Renal cortical epithelial cell (primary cell): ENCODE measurements at places on chromosomes 6 and 20. TPM values are rescaled to one million over a fixed set of nuclear protein-coding genes. Genes with fewer than 3 reads are reported as not detected.

SMOC2 gene
- total RNA-seq = 0.10 and 0.35 TPM in 2 replicates

POU3F2 gene
- not detected in 2 replicates for total RNA-seq

SAMD3 gene
- total RNA-seq = not detected in 2 replicates

DNA sequence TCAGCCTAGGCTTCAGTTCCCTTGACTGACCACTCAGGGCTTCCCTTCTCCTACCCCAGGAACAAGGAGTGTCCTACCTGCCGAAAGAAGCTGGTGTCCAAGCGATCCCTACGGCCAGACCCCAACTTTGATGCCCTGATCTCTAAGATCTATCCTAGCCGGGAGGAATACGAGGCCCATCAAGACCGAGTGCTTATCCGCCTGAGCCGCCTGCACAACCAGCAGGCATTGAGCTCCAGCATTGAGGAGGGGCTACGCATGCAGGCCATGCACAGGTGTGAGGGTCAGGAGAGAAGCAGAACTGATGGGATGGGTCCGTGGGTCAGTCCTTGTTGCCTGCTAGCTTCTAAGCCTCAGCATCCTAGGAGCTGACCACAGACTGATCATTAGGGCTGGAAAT, 1.6 kb downstream of the RING1 start:
- DNase-seq = no peak

- no peak for DNase-seq
Observed at GRCh38 chr6:170025341-170025911, 265.5 kb downstream of the DLL1 start.

DNA sequence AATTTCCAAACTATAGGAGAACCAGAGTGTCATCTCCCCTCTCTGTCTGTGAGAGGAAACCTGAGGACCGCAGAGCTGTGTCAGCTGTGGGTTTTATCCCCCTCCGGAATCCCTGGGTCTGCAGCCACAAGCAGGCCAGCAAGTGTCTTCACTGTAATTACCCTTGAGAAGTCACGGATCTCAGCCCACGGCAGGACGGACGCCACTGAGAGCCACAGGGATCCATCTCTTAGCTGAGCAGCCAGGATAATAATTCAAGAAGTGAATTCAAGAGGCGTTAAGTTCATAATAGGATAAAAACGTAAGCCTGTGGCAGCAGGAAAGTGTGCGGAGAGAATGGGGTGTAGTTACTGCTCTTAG, 37.0 kb downstream of the DLL1 start:
- no peak for DNase-seq

- DNase-seq = no peak
Observed at GRCh38 chr6:107592806-107593205, 102.9 kb downstream of the SOBP start.

PRSS16 gene
- 2.6 and 3.4 TPM in 2 replicates for total RNA-seq

DNA sequence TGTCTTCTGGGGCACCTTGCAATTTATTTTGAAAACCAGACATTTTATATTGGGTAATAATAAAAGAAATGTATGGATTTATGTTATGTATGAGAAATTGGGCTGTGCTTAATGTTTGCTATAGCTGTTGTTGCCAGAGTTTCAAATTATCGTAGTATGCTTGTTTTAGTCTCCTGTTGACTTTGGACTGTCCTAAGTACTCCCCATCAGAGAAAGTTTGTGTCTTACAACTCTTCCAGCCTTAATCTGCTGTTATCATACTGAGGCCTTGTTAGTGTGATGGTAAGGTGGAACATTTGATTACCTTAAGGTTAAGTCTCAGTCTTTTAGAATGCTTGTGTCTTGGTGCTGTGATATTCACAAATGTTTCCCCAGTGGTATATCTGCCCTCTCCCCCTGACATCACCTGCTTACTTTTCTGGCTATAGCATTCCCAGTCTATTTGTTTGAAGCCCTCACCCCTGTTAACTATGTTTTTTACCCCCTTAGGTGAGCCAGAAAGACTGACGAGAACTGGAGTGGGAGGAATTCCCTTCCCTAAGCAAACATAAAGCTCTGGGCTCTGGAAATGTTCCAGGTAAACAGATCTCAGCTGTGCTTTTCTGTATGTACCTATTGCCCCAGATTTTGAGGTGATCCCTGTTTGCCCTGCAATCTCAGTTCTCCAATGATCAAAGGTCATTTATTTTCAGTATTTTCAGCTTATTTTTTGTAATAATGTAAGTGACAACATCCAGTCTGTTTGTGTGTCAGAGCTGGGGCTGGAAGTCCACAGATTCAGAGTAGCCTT, 581.1 kb upstream of the CITED2 start:
- DNase-seq = no peak

- DNase-seq = peak; percentile 59
Observed at GRCh38 chr20:52083627-52084232, 107.8 kb downstream of the ZFP64 start.

DNA sequence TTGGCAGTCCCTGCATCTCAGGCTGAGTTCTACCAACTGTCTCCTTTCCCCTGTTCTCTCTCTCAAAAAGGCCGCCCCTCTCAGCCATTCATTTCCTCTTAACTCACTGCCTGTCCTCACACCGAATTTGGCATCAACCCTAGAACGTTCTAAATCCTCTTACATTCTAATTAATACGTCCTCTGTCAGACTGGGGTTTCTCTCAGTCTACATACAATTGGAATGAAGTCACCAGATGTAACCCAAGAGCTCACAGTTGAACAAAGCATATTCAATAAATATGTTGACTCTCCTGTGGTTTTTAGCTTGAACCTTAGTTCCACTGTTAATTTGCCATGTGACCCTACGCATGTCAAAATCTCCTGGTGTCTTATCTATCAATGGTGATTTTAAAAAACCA, 269.6 kb downstream of the CLIC5 start:
- DNase-seq = no peak

GRCh38 chr20:39588148-39588757, 626.1 kb downstream of the DHX35 start:
- no peak for DNase-seq

BPI gene
- total RNA-seq = not detected in 2 replicates

DNA sequence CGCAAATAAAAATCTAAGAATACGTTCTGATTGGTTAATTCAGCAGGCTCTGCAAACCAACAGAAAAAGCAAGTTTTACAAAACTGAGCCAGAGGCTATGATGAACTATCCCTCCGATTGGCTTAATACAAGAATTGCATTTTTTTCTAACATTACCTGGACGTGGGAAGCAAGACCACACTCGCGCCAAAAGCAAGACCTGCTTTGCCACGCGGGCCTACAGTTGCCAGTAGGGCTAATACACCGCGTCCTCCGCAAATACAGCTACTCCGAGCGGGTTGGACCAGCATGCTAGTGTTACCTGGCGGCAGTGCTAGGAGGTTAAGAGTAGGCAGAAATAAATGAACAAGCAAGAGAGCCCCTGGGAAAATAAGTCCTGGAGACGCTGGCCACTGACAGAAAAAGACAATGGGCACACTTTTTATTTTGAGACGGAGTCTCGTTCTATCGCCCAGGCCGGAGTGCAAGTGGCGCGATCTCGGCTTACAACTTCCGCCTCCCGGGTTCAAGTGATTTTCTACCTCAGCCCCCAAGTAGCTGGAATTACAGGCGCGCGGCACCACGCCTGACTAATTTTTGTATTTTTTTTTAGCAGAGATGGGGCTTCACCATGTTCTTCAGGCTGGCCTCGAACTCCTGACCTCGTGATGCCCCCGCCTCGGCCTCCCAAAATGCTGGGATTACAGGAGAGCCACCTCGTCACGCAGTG, 131.9 kb upstream of the BTN3A2 start:
- DNase-seq = no peak

DNA sequence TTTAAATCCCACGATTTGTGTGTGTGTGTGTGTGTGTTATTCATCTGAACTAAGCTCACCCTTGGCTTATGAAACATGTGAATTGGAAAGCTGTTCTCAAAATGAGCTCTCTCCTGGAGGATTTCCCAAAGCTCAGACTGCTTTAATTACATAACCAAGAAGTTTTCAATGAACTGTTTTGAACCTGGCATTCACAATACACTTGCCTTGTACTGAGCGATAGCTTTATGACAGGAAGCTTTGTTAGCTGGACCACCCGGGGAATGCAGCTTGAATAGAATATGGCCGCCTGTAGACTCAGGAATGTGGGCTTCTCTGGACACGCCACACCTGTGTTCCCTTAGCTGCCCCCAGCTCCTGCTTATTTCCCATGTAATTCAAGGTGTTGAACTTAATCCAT, 71.4 kb upstream of the PREP start:
- DNase-seq = no peak

GRCh38 chr6:72975352-72975752, 249.9 kb downstream of the KHDC1L start:
- DNase-seq = no peak

AVP gene
- total RNA-seq = not detected in 2 replicates

DNA sequence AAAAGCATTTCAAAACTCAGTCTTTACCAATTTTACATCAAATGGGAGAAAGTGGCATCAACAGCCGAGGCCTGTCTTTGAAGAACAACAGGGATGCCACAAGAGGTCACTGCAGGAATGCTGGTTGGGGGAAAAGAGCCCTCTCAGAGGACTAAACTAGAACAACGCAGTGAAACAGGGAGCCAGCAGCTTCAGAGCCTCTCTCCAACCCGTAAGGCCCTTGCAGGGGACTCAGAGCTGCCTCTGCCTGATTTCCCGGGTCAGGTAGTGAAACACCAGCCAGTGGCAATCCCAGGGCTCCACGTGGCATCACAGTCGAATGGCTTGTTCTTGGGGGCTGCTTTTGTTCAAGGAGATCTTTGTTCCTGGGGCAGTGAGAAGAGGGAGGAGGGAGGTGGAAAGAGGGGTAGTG, 55.0 kb upstream of the KCNK16 start:
- peak; percentile 69 for DNase-seq

FANCE gene
- 2.0 and 6.4 TPM in 2 replicates for total RNA-seq

GRCh38 chr6:47780510-47781356, 1.1 kb upstream of the OPN5 start:
- peak; percentile 84 for DNase-seq

GRCh38 chr6:5729813-5730517, 276.8 kb downstream of the NRN1 start:
- no peak for DNase-seq

FNDC1 gene
- 0.10 TPM in 1 of 2 replicates, not detected in the other for total RNA-seq
